ENCODE measurements at places on chromosomes 11 and 22.

DNA sequence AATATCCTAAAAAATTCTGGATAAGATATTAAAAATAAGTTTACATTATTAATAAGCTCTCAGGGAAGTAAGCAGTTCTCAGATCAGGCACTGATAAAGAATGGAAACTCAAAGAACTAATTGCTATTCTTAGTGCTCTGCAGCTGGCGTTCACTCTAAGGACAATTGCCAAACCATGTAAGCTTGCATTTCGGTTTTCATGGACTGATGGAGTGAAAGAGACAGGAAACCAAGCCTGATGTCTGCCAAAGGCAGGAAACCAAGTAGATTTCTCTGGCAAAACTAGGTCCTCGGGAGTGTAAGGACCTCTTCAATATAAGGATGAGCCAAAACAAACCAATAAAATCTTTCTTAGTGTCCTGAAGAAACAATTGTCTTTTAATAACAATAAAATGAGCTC is 355.2 kb downstream of the RAB38 start:
- DNase-seq, result peak; percentile 61

DNA sequence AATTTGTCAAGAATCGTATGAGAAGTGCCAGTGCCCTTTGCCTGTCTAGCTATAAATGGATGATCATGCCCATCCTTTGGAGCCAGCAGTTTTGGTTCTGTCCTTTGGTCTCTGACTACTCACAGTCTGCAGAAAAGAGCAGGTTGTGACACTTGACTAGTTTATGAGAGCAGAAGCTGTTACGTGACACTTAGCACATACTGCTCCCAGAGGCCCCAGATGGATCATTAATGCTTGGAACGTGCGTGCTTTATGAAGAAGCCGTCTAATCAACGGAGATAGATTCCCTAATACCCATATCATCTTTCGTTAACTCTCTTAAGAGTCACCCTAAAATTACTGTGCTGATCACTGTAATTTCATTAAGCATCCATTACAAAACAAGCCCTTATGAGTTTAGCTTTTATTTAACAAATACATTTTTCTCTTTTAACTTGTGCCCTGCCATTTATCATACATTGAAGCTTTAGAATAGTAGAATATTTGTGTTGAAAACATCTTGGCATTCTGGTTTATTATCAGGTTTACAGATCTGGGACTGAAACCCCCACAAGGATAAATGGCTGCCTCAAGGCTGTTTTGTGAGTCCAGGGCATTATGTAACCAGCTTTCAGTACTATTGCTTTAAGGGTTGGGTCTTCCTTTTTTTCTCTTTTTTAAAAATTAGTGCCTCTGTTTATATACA is 47.0 kb upstream of the ADORA2A start:
- no peak for DNase-seq

DNA sequence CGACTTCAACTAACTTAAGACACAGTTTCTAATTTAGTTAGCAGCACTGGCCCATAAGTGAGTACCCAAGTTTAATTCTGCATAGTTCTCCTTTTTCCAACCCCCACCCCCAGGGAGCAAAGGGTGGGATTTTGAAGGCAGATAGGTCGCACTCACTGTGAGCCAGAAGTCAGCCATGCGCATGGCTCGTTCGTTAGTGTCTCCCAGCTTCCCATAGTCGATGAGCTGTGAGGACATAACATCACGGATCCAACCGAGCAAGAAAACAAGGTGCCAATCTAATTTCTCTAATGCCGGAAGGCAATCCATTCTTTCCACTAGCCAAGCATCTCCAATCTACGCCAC is 577 bp downstream of the MRPL17 start:
- no peak for DNase-seq

- DNase-seq, result peak; percentile 30
Observed at GRCh38 chr22:32281072-32281471, 25.9 kb upstream of the SLC5A4 start.

DNA sequence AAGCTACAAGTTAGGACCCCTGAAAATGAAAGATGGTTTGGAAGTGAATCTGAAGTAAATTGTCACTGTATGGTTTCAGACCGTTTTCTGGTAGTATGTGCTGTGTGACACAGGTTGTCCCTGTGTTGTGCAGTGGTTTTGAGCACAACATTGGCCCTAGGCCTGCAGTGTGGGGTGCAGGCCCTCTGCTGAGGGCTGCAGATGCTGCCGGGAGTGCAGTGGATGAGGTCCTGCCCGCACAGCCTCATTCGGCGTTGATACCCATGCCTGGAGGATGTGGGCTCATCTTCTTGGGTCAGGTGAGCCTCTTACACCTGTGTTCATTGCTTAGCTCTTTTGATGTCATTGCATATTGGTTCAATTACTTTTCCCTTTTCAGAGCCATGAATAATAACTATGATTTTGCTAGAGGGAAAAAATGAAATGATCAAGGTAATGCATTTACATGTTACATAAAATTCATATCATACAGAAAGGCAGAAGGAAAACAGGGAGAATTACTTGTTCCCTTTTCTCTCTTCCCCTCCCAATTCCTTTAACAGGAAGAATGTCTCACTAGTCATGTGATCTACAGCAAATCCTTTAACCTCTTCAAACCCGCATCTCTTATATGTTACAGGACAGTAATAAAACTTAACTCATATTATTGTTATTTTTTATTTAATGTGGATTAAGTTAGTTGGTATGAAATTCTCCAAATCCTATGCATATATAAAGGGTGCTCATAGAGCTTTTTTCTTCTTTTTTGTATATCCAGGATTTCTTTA is 48.7 kb downstream of the PTPRJ start:
- no peak for DNase-seq

- DNase-seq, result no peak
Observed at GRCh38 chr22:38950527-38951295, 6.7 kb upstream of the APOBEC3A start.

DNA sequence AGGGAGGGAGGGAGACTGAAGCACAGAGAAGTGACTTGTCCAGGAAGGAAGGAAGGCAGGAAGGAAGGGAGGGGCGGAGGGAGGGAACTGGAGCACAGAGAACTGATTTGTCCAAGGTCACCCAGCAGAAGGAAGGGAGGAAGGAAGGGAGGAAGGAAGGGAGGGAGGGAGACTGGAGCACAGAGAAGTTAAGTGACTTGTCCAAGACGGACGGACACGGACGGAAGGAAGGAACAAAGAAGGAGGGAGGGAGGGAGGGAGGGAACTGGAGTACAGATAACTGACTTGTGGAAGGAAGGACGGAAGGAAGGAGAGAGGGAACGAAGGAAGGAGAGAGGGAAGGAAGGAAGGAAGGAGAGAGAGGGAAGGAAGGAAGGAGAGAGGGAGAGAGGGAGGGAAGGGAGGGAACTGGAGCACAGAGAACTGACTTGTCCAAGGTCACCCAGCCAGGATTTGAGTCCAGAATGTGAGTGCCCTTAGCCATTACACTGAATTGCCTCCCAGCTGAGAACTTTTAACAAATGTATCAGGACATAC is 1.5 kb downstream of the SLC35F2 start:
- no peak for DNase-seq

GRCh38 chr11:102430158-102430836 is 22.3 kb downstream of the TMEM123 start:
- DNase-seq, result no peak

DNA sequence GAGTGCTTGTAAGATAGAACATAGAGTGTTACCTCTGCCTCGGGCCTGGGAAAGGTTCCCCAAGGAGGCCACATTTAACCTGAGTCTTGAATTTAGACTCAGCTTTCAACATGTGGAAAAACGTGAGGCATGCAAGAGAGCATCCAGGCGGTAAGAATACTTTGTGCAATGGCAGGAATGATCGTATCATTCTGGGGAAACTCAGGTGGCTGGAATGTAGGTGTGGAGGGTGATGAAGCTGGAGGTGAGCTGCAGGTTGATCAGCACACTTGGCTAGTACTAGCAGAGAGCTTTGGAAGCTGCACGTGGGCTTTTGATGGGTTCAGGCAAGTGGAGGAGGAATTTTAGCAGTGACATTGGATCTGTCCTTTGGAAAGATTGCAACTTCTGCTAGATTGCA is 270.3 kb upstream of the RAG2 start:
- no peak for DNase-seq

- DNase-seq, result no peak
Observed at GRCh38 chr11:47136921-47137320, 39.8 kb downstream of the ARFGAP2 start.

- DNase-seq, result no peak
Observed at GRCh38 chr11:60890696-60891095, 15.7 kb downstream of the PRPF19 start.

- peak; percentile 85 for DNase-seq
Observed at GRCh38 chr11:10807493-10808234, 1.1 kb downstream of the EIF4G2 start.

DNA sequence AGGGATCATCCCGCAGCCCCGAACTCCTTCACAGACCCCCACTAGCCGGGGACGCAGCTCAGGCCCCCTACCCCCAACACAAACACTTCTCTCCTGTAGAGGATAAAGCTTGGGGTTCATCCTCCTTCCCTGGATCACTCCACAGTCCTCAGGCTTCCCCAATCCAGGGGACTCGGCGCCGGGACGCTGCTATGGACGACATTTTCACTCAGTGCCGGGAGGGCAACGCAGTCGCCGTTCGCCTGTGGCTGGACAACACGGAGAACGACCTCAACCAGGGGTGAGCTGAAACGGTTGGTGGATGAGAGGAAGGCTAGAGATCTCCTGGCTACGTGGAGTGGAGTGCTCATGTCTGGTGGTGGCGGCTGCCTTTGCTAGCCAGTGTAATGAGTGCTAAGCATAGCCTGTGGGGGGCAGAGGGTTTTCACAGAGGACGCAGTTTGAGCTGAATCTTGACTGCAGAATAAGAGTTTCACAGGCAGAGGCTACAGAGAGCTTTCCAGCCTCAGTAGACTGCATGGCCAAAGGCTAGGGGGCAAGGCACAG is 580 bp downstream of the ILK start:
- peak; percentile 77 for DNase-seq

DNA sequence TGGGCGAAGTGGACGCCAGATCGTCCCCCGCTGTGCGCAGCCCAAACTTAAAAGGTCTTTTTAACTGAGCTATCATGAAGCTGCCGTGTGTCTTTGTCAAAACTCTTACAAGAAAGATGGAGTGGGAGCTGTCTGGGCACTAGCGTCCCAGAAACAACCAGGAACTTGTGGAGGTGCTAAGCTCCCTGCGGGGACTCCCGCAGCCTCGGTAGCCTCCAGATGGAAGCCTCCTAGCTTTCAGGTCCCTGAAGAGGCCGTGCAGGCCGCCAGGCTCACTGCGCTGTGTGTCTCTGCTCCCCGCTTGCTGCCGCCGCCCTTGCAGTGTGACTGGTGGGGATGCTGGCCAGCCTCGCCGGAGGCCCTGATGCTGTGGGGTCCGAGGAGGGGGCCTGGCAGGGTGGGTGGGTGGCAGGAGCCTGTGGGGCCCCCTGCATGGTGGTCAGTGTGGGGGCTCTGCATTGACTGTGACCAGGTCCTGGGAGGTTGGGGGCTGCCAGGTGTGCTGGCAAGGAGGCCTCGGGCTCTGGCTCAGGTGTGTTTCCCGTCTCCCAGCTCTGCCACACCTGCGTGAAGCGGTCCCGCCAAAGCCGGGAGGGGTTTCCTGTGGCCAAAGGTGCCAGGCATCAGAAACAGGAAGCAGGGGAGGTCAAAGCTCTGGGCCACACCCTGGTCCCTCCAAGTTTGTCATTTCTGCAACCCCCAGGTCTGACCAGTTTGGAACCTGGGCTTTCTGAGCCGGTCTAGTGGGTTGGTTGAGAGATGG is 1.2 kb downstream of the TRABD start:
- no peak for DNase-seq

- peak; percentile 53 for DNase-seq
Observed at GRCh38 chr11:110513846-110514437, 84.2 kb downstream of the FDX1 start.

- no peak for DNase-seq
Observed at GRCh38 chr11:82903843-82904586, 2.5 kb downstream of the DDIAS start.

DNA sequence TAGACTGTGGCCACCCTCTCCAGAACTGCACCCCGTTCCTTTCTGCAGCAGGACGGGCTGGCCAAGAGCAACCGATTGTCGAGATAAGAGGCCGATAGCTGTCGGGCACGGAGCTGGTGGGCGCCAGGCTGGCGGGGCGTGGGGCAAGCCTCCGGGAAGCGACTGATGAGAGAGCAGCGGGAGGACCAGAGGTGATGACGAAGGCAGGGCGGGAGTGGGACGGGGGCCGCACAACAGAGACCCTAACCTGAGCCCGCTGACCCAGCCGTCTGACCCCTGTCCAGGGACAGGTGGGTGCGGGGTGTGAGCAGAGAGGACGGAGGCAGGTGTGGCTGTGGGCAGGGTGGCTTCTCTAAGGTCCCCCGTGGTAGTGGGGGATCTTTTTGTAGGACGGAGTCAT is 7.3 kb upstream of the BRSK2 start:
- no peak for DNase-seq

GRCh38 chr22:27903805-27904473 is 15.1 kb downstream of the PITPNB start:
- DNase-seq, result no peak

GRCh38 chr22:43090130-43090789 is 1.1 kb upstream of the TTLL1 start:
- DNase-seq, result peak; percentile 74

DNA sequence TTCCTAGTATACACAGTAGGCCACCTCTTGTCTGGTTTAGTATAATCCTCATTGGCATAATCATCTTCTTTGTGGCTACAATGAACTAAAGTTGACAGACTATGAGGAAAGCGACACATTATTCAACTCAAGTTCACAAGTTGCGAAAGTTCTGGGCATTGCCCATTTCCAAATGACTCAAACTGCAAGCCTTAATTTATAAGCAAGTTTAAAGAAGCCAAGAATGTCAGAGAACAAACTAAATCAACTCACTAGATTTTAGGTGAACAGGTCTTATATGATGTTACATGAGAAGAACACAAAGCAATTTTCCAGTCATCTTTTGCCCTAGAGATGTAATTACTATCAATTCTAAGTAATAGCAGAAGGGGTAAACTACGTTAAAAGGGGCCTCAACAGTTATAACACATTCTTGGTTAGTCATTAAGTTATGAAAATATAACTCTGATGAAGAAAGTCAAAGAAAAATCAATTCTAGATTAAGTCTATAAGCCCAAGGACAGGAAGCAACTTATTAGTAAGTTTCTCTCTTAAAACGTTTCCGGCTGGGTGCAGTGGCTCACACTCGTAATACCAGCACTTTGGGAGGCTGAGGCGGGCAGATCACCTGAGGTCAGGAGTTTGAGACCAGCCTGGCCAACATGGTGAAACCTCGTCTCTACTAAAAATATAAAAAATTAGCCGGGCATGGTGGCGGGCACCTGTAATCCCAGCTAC is 21.5 kb downstream of the PICALM start:
- DNase-seq, result no peak

DNA sequence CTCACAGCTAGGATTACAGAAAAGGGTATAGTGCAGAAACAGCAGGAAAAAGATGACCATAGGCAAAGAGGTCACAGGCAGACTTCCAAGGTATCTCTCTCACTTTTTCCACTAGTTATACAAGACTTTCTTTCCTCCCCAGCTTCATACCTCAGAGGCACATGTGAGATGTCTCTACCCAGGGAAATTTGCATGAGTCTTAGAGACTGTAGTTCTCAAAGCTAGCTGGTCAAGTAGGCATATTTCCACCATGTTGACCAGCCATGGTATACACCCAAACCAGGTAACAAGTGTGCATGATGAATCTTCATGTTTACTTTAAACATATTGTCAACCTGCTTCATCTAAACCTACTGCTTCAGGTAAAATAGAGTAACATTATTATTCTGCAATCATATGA is 27.9 kb downstream of the PRMT3 start:
- no peak for DNase-seq

GRCh38 chr11:126084608-126084912 is 21.9 kb upstream of the CDON start:
- no peak for DNase-seq
